Activated T-helper 1 cell treated with anti-CD3 and anti-CD28 coated beads, Interleukin-2, amount 50 U/mL, for 16 hours (primary cell): ENCODE measurements at places on chromosomes 7 and 10.

DNA sequence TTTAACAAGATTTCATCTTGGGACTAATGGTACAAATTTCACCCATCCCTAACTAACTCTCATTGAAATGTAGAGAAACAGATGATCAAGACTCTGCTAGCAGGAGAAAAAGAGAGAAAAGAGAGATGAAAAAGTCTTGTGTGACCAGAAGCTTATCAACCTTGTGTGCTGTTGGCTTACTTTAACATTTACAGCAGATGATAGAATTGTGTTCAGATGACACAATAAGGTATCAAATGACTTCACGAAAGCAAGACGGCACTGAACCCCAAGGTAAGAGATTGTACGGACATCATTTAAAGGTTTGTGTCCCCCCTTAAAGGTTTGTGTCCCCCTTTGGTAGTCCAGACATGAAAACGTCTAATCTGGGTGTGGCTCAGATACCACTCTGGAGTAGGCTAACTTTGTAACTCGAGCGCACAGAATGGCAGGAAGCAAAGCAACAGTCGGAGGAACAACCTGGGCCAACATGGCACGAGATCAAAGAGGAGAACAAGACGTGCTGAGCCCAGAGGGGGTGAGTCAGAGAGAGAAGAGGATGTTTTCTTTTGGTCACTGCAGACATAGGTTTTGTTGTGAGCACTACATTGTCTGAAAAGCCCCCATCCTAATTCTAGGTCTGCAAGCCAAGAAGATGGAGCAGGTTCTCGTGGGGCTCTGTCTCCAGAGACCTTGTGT is 10.4 kb upstream of the LMBR1 start:
- DNase-seq: no peak

- no peak for DNase-seq
These were observed 3.4 kb upstream of the CHST12 start for GRCh38 chr7:2399848-2400587.

DNA sequence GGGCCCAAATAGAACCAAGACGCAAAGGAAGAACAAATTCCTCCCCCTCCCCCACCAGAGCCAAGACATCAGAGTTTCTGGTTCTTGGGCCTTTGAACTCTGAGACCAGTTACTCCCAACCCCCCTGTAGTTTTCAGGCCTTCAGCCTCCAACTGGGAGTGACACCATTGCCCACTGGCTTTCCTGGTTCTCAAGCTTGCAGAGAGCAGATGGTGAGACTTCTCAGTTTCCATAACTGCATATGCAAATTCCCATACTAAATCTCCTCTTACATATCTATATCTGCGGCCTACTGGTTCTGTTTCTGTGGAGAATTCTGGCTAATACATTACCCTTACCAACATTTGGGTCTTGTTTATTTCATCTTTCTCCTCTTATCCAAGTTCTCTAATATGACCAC is 762.9 kb downstream of the GRM8 start:
- no peak for DNase-seq

- DNase-seq: no peak
These were observed 512.0 kb downstream of the PTPRN2 start for GRCh38 chr7:158075633-158076001.

- DNase-seq: no peak
These were observed 230.0 kb downstream of the SNX13 start for GRCh38 chr7:17710312-17710711.

DNA sequence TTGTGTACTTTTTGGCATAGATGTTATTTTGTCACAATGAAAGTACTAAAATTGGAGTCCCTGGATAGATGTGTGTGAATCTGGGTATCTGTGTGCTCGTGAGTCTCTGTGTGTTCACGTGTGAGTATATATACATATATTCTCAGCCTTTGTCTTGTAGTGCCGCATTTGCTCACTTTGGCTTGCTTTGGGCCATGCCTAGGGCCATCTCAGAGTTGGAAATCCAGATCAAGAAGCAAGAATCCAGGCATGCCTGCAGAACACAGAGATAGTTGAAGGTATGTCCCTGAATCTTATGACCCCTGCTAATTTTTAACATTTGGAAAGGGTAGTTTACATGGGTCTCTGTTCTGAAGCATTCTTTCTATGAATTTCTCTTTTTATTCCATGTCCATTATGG is 208.7 kb downstream of the PHTF2 start:
- DNase-seq: no peak

GRCh38 chr10:102394801-102395399 is 605 bp upstream of the NFKB2 start:
- peak; percentile 63 for DNase-seq

DNA sequence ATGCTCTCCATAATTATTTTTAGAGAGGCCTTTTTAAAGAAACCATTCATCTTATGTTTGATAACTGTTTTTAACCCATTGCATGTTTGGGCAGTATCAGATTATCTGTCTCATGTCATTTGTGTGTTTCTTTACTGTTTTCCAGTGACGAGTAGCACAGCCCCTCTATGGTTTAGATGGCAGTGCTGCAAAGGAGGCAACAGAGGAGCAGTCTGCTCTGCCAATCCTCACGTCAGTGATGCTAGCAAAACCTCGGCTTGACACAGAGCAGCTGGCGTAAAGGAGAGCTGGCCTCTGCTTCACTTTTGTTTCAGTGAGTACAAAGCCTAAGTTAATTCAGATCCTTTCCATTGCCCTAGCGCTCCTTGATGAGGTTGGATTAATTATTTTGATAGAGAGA is 80.4 kb upstream of the GARIN1A start:
- no peak for DNase-seq

DNA sequence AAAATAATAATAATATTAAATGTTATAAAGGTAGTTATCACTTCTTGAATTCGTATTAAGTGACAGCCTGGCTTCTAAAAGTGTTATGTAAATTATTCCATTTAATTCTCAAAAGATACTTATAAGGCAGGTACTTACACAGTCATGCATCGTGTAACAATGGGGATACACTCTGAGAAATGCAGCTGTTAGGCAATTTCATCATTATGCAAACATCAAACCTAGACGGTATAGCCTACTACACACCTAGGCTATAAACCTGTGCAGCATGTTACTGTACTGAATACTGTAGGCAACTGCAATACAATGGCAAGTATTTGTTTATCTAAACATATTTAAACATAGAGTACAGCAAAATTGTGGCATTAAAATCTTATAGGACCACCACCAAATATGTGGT is 1.5 kb downstream of the IFIT1 start:
- no peak for DNase-seq

DNA sequence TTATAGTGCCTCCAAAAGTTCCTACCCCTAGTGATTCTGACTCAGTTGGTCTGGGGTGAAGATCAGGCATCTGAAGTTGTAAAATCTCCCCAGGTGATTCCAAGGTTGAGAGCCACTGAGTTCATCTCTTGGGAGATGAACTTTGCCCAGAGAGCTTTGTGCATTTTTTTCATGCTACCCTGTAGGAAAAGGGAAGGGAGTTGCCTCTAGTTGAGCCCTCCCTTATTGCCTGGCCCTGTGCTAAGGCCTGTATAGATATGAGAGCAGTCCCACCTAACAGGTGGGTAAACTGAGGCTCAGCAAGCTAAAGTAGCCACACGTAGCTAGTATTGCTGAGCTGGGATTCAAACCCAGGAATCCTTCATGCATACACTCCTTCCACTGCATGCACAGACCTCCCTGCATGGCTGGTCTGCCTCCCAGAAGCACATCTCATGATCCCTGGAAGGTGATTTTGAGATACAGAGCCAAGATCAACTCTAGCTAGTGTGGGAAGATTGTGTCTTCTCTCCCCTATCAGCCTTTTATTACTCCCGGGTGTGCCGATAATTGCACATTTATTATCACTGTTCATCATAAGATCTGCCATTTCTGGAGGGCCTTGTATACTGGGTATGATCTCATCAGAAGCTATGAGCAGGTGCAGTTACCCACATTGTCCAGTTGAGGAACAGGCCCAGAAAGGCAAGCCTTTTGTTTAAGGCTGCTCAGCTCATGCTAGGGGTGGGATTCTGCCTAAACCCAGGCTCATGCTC is 47.0 kb downstream of the TBATA start:
- DNase-seq: no peak

DNA sequence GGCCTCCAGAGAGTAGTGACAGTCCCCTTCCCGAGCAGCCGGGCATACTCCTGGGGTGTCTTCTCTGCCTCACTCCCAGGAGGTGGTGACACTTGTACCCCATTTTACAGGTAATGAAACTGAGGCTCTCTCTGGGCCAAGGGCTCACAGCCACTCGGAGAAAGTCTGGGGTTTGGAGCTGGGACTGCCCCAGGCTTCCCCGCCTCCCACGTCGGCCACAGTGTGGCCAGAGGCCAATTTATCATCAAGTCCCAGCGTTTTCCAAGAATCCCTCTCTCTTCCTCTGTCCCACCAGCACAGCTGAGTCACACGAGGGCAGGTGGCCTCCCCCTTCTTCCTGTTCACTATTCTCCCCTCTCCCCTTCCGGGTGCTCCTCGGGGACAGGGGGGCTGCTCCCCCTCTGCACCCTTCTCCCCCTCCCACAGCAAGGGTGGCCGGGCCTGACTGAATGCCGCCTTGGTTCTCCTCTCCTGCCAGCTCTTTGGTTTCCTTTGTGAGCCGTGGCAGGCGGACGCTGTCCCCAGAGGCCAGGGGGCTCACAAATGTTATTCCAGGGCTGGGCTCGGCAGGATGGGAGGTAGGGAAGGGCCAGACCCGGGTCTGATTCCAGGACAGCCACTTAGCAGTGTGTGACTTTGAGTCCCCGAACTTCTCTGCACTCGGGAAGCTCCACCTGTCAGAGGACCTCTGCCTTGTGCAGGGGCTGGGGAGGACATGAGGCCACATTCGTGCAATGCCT is 17.7 kb downstream of the CLIP2 start:
- no peak for DNase-seq

GRCh38 chr7:50724526-50725520 is 57.9 kb downstream of the GRB10 start:
- DNase-seq: no peak

DNA sequence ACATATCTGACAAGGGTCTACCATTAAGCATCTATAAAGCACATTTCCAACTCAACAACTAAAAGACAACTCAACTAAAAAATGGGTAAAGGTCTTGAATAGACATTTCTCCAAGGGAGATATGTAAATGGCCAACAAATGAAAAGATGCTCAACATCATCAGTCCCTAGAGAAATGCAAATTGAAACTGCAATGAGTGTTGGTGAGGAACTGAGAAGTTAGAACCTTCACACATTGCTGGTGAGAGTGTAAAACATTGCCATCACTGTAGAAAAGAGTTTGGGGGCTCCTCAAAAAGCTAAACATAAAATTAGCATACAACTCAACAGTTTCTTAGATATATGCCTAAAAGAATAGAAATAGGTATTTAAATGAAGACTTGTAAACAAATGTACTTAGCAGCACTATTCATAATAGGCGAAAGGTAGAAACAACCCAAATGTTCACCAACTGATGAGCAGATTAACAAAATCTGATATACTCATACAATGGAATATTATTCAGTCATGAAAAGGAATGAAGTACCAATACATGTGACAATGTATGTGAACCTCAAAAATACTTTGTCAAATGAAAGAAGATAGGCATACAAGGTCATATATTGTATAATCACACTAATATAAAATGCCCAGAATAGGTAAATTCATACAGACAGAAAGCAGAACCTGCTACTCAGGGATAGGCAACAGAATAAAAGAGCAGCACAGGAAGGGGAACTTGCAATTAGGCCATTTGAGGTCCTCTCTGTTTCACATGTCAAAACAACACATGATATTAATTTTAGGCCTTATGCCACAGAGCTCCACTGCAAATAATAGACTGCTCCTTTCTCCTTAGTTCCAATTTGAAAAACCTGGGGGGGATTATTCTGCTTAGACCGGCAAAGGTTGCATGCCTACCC is 10.6 kb upstream of the LRRC72 start:
- DNase-seq: no peak

GRCh38 chr10:92801978-92802872 is 46.1 kb upstream of the EXOC6 start:
- DNase-seq: no peak

- DNase-seq: no peak
These were observed 4.5 kb upstream of the BHLHA15 start for GRCh38 chr7:98206451-98207330.

GRCh38 chr10:17802976-17803375 is 6.2 kb upstream of the MRC1 start:
- DNase-seq: no peak

DNA sequence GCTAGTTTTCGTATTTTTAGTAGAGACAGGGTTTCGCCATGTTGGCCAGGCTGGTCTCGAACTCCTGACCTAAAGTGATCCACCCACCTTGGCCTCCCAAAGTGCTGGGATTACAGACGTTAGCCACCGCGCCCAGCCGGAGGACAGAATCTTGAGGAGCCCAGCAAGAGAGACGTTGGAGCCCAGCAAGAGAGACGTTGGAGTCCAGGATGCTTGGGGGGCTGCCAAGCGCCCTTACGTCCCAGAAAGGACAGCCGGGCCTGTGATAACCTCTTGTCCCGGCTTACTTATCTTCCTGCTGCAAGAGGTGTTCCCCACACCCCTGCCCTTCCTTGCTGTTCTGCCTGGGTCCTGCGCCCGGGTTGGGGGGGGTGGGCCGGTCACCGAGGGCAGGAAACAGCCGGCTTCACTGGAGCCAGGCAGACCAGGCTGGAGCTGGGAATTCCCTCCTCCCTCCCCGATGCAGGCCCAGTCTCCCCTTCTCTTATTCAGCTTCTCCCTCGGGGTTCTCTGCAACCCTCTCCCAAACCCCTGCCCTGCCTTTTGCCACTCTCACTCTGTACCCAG is 1.9 kb upstream of the EPHB4 start:
- no peak for DNase-seq

GRCh38 chr10:68537796-68538195 is 10.5 kb upstream of the SLC25A16 start:
- DNase-seq: no peak

- no peak for DNase-seq
These were observed 185.9 kb upstream of the DKK1 start for GRCh38 chr10:52128056-52128683.

DNA sequence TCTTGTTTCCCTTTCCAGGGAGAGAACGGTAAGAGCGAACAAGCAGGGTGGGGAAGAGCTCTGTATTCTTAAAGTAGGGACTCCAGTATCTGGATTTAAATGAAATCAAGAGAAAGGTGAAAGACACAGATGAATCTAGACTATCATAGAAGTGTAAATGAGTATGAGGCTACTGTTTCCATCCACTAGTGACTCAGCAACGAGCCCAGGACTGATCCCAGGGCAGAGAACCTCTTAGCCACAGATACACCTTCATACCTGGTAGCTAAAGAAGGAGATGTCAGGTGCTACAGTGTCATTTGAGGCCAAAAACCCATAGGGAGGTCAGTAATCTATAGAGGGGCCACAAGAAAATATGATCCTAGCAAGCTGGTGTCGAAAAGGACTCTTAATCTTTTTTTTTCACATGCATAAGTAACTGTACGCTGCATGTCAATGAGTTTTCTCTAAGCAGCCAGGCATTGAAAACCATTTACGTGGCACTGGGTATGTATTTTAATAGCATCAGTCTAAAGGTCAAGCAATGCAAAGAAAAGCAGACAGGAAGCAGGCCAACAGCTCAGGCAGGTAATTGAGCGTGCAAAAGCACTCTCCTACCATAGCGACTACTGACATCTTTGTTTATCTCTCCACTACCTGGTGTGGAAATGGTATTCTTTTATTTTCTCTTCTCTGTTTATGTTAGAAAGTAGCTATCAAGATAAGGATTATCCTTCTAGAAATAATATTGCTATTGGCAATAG is 91.5 kb upstream of the EGR2 start:
- DNase-seq: no peak

- no peak for DNase-seq
These were observed 574 bp upstream of the IL6 start for GRCh38 chr7:22726345-22726906.
